ENCODE measurements at places on chromosomes 12 and 14.
A peak's percentile ranks its signal among the peaks of the same experiment; 100 is the strongest.

- DNase-seq = peak; percentile 7
These were observed 642 bp upstream of the ACSM4 start for GRCh38 chr12:7303230-7303629.

DNA sequence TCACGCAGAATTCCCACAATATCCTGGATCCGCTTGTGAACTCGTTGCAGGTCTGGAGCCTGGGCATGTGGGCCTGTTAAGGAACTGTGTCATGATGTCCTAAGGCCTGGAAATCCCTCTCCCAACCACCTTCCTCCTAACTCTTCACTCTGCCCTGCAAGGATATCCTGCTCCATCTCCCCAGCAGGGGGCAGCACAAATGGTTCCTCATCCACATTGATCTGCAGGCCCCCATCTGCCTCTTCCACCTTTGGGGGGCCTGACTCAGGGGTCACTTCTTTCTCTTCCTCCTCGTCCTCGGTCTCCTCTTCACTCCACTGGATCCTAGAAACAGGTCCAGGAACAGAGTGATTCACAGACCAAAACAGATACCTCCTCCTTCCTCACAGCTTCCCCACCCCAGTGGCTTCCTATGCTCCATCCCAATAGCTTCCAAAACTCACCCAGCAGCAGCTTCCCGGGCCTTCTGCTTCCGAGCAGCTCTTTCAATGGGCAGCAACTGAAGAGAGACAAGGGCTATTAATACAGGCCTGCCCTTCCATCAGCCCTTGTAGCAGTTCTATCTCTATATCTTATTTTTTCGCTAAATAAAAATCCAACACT, 4.5 kb downstream of the NOP2 start:
- DNase-seq = peak; percentile 61

- DNase-seq = peak; percentile 59
These were observed at the start of gene SOX5 for GRCh38 chr12:23949348-23950209. SOX5 (minus strand) TSS chr12:23949670; CDS start chr12:23949601, 69 bp downstream.

DNA sequence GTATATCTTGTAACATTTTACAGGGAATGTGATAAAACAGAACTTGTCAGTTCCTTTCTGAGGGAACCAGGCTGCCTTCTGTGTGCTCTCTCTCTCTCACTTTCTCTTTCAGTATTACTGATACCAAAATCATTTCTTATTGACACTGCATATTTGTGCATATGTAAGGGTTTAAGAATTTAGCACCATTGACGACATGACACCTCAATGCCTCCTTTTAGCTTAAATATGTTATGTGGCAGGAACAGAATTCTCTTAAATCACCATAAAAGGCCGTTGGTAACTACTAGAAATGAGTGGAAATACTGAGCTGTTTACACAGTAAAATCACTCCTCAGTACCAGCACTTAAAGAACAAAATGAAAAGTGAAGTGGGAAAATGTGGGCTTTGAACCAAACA, 457.7 kb upstream of the SYT1 start:
- DNase-seq = peak; percentile 72

GRCh38 chr12:48750215-48750614, 33.7 kb upstream of the CCNT1 start:
- DNase-seq = peak; percentile 13

GRCh38 chr14:101559250-101559623, 2.1 kb upstream of the DIO3 start:
- DNase-seq = no peak

DNA sequence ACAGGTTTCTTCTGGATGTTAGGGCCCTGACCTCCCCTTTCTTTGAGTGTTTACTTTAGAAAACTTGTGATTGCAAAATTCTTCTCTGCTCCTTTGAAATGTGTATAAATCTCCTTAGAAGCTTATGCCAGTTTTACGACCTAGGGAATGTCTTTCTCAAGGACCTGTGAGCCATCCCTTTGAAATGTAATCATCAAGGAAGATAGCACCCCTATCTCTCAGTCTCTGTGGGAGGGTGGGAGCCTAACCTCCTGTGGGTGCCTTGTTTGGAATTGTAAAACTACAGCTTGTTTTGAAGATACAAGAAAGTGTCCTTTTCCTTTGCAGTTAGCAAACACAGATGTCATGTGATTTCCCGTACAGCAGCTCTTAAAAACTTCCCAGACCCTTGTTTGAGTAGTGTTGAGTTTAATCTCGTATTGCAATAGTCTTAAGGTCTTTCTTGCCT, 3.3 kb downstream of the OR10AD1 start:
- peak; percentile 82 for DNase-seq

DNA sequence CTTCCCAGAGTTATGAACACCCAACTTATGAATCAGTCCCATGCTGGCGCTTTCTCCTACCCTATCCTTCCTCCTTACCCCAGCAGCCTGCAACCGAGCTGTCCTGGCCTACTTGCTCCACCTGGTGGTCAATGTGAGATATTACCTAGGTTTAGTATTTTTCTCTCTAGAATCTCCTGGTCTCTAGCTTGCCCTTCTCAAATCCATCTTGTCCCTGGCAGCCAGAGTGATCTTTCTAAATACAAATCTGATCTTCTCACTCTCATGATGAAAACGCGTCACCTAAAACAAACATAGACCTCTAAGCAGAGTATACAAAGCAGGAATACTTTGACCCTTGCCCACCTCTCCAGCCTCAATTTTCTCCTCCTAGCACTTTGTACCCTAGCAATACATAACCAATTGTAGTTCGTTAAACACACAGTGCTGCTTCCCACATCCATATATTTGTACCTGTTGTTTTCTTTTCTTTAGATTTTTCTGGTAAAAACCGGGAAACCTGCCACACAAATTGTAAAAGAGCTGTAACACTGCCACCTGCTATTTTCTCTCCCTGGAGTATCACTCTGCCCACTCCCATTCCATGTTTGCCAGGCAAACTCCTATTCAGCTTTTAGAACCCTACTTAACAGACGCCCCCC, 20.0 kb upstream of the TCP11L2 start:
- peak; percentile 68 for DNase-seq
